ENCODE measurements at places on chromosomes 6 and 20.

GRCh38 chr6:137777687-137778075, 89.4 kb upstream of the TNFAIP3 start:
- no peak for DNase-seq

GRCh38 chr6:13415283-13415682, 72.1 kb downstream of the GFOD1 start:
- no peak for DNase-seq

GRCh38 chr6:17600527-17601385, 654 bp downstream of the FAM8A1 start:
- peak; percentile 42 for DNase-seq

DNA sequence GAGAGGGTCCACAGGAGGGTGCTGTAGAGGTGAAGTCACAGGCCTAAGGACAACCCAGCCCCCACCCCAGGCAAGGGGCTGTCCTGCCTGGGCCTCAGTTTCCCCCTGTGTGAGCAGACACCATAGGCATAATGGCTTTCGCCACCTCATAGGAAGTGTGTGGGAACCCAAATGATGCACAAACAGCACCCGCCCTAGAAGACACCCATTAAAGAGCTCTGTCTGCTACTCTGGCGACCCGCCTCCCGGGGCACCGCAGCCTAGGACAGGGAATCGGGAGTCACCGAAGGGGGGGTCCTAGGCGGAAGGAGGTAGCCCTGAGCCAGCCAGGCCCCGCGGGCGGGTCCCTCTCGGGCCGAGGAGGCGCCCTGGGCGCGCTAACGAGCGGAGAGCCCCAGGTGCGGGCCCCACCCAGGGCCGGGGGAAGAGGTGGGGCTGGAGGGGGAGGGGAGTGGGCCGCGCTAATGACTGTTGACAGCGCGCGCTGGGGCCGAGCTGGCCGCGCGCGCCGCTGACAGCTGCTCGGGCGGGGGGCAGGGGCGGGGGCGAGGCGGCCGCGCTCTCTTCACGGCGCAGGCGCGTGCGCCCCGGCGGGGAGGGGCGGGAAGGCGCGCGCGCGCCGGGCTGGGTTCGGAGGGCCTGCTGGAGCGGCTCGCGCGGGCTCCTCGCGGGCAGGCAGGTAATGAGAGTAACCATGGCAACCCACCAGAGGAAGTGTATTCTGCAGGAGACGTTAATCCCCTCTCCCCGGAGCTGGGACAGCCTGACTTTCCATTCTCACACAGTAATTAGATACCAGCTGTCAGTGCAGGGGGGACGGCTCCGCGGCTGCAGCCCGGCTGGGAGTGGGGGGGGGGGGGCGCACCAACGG, 48.9 kb downstream of the NOL4L start:
- peak; percentile 72 for DNase-seq
